ENCODE measurements at places on chromosomes 5 and 9.

- peak; percentile 50 for DNase-seq
These were observed 34.1 kb downstream of the NEK6 start for GRCh38 chr9:124291801-124292396.

GRCh38 chr5:137666901-137667300, 69.0 kb downstream of the KLHL3 start:
- DNase-seq = no peak

GRCh38 chr9:4102078-4102477, 197.8 kb downstream of the GLIS3 start:
- DNase-seq = no peak

DNA sequence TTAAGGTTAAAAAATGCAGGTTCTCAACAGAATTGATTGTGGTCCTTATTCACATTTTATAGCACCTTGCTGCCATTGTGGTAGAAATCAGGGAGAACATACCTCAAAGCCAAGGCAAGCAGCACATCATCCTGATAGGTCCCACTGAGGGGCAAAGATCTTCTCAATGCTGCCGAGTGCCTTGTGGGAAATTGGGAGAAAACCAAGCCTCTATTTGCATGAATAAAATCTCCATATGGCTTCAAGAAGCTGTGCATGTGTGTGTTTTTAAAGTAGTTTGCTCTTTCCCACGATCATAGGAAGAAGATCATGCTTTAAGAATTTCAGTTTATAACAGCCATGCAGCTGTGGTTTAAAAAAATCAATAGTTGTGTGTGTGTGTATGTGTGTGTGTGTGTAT, 216.9 kb upstream of the FBXL7 start:
- no peak for DNase-seq

DNA sequence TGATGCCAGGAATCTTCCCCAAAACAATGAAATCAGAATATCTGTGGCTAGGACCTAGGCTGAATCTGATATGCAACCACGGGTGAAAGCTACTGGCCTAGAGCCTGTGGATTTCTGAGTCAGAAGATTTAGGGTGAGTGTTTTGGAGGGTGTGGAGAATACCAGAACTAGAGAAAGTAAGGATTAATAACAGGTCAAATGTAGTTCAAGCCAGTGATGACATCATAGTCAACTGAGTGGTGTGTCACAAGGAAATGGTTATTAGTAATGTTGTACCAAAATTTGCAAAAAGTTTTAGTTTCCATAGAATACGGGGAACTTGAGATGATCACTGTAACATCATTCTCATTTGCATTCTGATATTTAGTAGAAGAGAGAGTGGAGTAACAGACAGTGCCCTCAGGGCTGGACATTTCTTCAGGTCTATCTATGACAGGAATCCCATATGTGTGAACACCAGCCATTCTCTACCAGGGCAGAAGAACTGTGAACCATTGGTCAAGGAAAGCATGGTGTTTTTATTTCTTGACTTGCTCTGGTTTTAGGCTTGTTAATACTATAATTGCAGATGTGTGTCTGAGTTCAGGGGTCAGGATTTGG, 3.7 kb downstream of the GALNT12 start:
- no peak for DNase-seq

- no peak for DNase-seq
These were observed 473.2 kb downstream of the SEMA5A start for GRCh38 chr5:9072701-9073100.

- DNase-seq = no peak
These were observed 143.5 kb downstream of the MLLT3 start for GRCh38 chr9:20478786-20479185.

DNA sequence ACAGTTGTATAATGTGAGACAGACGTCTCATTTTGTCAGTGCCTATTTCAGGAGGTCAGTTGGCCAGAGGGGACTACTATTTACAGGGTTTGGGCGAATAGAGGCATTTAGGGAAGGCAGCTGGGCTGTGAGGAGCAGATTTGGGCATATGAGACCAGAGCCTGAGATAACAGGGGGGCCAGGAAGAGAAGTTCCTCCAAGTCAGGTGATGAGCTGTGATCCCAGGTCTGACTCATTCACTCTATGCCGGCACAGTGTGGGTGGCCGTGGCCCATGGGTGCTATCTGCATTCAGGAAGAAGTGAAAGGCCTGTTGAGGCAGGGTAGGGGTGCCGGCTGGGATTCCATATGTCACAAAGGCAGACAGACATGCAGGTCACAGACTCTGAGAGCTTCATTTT, 142.8 kb downstream of the PDZD2 start:
- DNase-seq = no peak

GRCh38 chr5:174504266-174504726, 220.1 kb upstream of the MSX2 start:
- DNase-seq = no peak

DNA sequence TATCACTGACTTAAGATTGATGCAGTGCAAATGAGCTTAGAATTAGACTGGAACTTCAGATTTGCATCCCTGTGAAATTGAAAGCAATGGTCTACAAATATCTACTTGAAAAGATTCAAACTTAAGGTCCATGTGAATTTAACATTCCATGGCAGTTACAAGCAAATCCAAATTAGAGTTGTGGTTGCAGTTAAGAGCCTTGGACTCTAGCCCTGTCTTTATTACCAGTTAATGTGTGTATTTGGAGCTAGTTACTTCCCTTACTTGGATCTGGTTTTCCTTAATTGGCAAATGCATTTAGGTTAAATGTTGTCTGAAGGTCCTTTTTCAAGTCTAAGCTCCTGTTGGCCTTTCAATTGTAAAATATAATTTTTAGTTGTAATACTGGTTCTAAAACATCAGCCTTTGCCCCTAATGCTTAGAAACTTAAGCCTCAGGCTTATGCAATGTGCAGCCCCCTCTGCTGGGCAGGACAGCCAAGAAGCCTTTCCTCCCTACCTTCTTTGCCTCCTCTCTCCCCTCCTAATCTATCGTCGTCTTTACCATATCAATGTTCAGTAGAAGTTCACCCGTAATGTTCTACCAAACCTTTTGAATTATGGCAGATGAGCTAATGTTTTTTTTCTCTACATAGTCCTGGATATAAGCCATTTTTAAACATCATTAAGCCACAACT, 59.5 kb downstream of the ERMP1 start:
- DNase-seq = no peak

DNA sequence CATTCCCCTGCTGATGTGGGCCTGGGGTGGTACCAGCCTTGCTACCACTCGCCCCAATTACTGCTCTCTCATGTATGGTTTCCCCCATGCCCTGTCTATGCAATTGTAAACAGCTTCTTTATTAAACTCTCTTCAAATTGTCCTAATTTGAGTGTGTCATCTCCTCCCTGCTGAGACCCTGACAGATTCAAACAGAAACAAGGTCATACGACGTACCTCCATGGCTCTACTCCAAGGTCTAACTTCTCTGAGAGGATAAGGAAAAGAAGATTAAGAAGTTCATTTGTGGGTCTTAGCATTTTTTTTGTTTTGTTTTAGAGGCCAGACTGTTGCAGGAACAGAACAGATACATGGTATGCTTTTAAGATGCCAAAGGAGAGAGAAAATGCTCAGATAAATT, 38.0 kb downstream of the ABITRAM start:
- no peak for DNase-seq

GRCh38 chr5:163880302-163880701, 374.9 kb downstream of the MAT2B start:
- no peak for DNase-seq

- no peak for DNase-seq
These were observed 216.6 kb downstream of the TLE1 start for GRCh38 chr9:81472701-81473100.

DNA sequence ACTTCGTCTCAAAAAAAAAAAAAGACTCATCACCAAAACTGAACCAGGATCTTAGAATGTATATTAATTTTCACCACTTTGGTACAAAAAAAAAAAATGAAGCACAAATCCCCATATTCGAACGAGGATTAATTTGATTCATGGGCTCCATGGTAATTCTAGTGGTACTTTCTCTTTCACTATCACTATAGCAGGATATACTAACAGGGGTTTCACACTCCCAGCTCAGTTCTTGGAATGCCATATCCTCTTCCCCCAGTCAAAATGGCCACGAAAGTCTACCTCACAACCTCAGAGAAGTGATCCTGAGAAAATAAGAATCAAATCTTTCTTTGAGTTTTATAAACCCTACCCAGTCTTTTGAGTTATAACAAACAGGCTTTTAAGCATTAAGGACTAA, 235.7 kb downstream of the FBXL17 start:
- no peak for DNase-seq

DNA sequence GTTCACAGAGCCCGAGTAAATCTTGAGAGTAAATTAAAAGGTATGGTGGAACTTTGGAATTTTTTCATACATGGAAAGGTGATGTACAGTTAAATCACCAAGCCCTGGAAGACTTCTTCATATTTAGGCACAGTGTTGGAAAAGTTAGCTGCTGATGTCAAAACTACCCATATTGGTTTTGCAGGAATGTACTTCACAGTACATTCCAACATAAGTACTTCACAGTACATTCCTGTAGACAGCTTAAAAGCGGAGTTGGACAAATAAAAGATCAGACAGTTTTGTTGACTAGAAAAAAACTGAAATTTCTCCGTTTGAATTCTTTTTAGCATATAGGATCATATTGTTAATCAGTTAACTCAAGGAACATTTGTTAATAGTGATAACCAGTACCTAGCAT, 1.8 kb downstream of the RANBP17 start:
- no peak for DNase-seq

- DNase-seq = no peak
These were observed 203.7 kb downstream of the SEMA6A start for GRCh38 chr5:116370886-116371285.

DNA sequence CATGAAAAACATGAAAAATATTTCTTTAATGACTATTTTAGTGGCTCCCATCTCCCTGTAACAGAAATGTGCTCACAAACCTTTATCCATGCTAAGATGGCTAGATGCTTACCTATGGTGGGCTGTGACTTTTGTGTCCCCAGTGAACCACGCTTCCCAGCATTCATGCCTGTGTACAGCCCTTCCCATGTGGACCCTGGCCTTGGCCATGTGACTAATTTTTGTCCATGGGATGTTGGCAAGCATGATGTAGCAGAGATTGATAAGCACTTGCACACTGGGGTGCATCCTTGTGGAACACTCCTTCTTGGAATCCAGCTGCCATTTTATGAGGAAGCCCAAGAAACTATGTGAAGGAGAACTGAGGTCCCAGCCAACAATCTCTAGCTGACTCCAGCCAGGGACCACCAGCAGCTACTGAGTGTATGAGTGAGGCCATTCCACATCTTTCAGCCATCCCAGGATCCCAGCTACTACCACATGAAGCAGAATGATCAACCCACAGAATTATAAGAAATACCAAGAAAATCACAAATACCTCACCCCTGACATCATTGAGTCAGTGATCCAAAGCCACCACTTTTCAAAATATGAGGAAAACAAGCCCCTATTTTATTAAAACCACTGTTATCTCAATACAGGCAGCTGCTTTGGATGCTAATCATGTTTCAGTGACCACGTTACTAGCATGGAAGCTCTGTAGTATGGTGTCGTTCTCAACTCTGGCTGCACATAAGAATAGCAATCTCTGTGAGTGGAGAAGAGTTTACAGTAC, 16.1 kb upstream of the RAI14 start:
- no peak for DNase-seq

- no peak for DNase-seq
These were observed 3.4 kb upstream of the IRX4 start for GRCh38 chr5:1885868-1886845.

- no peak for DNase-seq
These were observed 89.1 kb upstream of the NFIB start for GRCh38 chr9:14403081-14403480.

GRCh38 chr5:145495741-145496140, 339.4 kb downstream of the PRELID2 start:
- DNase-seq = no peak

DNA sequence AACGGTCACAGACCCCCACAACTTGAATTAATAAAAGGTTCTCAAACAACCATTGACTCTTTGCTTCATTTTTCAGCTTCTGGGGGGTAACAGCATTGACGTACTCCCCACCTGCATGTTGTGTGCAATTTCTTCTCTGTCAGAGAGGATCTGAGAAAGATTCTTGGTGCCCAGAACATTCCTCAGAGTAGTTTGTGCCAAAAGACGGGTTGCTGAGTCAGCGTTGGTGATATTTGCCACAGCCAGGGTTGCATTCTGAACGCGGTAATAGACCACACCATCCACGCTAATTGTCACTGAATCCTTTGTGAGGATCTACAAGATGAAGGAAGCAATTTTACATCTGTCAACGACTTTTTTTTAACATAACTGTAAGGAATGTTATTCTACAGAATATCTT, 21.0 kb downstream of the STOM start:
- no peak for DNase-seq

GRCh38 chr9:7273575-7273974, 515.8 kb downstream of the KDM4C start:
- no peak for DNase-seq

DNA sequence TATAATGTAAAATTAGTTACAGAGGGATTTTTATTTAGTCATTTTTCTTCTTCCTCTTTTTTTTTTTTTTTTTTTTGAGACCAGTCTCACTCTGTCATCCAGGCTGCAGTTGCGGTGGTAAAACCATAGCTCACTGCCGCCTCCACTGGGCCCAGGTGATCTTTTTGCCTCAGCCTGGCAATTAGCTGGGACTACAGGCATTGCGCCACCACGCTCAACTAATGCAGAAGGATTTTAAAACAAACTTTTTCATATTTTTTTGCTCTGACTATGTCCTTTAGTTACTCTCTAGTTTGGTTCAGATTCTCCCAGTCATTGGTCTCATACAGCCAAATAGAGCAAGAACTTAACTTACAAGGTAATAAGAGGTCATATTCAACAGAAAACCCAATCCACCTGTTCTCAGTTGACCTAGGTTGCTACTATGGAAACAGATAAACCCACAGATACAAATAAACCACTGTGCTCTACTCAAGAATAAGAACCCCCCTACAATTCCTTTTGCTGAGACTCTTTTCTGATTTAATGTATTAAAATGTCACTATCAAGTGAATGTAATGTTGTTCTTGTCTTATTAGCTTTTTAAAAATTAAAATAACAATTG, 50.1 kb upstream of the TTC39B start:
- no peak for DNase-seq

- DNase-seq = no peak
These were observed 81.3 kb upstream of the CTSL start for GRCh38 chr9:87644659-87645058.

DNA sequence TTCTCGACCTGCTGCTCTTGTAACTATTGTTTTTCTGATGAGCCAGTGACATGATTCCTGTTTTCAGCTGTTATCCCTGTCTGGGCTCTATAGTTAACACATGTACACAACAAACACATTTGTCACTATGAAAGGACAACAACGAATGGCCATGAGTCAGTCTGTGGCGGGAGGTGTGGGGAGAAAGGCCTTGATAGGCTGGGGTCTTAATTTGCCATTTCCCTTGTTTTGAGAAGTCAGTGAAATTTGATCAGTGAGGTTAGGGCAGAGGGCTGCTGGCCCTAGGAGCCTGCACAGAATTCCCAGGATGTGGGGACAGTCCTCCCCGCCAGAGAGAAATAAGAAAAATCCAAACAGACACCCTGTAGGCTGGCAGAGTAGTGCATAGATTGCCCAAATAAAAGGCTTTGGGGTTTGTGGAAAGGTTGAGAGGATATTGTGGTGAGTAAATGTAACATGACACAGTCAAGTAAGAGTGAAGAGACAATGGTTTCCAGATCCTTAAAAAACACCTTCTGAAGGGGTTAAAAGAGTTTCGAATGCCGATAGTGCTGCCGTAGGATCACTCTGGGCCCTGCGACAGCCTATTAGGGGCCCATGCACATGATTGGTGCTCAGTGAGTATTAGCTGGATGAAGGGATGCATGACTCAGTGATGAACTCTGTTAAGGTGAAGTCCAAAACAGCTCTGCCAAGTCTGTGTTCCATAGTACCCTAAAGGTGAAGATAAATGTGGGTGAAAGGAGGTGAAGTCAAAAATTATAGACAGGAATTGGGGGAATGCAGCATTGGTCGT, 110.9 kb upstream of the PRRC1 start:
- no peak for DNase-seq

All from GM18507 (cell line).